Stimulated activated CD4-positive, alpha-beta T cell treated with anti-CD3 and anti-CD28 coated beads, Interleukin-12 subunit alpha, Interleukin-12 subunit beta, amount 100 ng/mL, for 4 hours (primary cell): ENCODE measurements at places on chromosomes 4 and X.

GRCh38 chrX:37697169-37697760, 11.7 kb downstream of the XK start:
- DNase-seq, result no peak

GRCh38 chr4:126821152-126821551, 811.6 kb upstream of the INTU start:
- DNase-seq, result no peak

DNA sequence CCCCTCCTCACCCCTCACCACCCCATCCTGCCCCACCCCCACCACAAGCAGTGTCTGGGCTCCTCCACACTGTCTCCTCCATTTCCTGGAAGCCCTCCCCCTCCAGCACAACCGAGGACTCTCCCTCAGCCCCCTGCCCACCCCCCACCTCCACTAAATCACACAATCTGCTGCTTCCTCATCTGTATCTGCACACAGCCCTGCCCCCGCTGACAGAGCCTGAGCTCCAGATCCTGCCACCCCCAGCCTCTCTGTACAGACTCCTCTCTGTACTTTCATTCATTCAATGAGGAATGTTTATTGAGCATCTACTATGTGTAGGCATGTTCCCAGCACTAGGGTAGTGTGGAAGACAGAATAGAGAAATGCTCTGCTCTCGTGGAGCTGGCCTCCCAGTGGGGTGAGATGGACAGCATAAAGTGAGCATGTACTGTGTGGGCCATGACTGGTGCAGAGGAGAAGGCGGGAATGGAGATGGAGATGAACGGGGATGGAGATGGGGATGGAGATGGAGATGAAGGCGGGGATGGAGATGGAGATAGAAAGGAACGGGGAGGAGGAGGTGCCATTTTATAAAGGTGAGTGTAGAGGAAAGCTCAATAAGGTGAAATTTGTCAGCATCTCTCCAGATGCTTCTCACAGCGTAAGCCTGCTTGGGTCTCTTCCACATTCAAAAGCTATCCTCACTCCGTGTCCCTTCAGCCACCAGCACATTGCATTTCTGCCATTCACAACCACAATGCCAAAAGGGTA, 2.5 kb upstream of the PPP2R2C start:
- no peak for DNase-seq

GRCh38 chr4:72205298-72205697, 173.5 kb downstream of the NPFFR2 start:
- no peak for DNase-seq

DNA sequence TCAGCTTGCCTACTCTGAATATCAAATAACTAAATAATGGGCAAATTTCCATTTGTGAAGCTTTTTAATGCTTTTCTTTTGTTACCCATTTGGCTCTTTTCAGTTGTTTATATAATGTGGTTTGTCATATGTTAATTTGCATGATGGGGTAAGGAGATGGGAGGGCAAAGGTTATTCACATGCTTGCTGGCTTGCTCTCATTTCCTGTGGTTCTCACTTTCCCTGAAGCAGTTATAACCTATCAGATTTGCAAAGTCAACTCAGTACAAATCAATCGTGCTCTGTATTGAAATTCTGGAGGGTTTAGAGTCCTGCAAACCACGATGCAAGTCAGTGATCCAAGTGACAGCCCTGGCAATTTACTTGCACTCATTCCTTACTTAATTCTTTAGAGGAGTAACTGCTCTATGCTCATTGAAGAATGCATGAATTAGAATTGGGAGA, 711.2 kb downstream of the ADGRL3 start:
- DNase-seq, result no peak

DNA sequence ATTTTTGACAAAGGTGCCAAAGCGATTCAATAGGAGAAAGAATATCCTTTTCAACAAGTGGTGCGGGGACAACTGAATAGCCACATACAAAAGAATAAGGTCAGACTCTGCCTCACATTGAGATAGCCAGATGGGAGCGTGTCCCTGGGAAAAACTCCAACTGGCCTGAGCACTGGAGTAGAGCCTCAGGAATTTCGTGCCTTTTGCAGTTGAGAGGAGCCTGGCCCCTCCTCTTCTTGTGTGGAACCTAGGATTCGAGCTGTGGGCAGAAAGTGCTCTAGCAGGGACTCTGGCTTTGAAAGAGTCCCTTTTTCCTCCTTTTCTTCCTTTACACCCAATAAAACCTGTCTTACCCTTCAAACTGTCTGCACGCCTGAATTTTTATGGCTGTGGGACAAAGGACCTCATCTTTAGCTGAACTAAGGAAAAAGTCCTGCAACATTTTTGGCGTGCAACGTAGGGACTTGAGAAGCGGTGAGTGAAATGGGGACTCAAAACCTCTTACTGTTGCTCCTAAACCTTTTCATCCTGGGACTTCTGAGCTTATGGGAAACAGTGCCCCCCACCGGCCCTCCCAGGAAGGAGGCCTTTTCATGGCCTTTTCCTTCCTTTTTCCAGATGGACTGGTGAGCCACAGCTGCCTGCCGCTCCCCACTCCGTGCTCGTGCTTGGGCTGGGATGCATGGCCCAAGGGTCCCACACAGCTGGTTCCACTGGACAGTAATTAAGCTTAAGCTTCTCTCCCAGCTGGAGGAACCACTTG, 68.6 kb downstream of the BMP15 start:
- DNase-seq, result no peak

GRCh38 chr4:82201805-82202641, 171.8 kb downstream of the HNRNPD start:
- peak; percentile 29 for DNase-seq

DNA sequence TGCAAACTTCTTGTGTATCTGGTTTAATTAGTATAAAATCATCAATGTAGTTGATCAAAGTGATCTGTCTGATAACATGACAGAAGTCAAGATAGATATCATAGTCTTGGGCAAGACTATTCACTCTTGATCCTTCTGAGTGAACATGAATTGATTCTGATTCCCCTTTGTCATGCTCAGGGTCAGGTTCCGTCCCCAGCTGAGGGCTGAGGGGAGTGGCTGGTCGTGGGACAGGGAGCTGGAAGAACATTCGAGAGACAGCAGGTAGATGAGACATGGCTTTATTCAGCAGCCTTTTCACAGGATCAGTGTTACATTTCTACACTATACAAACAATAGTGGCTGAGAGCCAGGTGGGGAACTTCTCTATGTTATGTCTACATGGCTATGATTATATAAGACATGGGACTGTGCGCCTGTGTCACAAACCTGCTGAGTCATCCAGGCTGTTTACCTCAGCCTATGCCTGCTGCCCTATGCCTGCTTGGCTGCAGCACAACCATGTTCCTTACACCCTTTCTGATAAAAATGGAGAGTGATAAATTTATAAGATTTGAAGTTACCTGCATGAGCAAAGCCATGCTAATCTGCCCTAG, 586.9 kb upstream of the NR3C2 start:
- no peak for DNase-seq

DNA sequence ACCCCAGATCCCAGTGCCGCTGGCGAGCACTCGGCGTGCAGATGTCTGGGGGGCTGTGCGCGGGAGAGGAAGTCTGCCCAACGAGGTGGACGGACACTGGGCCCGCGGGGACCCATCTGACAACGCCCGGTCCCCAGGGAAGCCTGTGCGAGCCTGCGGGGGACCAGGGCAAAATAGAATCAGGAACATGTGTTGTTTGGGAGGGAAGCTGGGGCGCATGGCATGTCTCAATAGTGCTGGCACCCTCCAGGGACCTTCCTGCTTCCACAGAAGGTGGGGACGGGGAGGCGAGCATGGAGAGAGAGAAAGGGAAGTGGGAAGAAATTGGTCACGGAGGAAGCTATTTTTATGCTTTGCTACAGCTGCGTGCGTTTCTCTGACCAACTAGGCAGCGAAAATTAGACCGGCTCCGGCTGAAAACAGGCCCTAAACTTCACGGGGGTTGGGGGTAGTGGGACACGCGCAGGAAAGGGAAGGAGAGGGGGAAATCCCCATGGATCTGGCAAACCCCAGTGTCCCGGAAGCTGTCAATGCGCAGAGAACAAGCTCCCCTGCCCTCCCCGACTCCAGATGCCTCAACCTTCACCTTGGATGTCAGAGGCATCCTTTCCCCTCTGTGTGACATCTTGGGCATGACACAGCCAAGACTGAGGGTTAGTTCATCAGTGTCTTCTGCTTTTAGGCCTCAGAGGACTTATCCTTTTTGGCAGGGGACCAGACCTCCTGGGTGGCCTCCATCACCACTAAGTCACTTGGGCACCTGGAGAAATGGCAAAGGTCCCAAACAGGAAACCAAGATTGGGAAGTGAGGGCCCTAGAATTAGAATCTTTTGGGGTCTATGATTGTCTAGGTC, 169.8 kb upstream of the BCOR start:
- DNase-seq, result no peak

GRCh38 chrX:71181558-71181909, 36.9 kb downstream of the NLGN3 start:
- DNase-seq, result peak; percentile 34

DNA sequence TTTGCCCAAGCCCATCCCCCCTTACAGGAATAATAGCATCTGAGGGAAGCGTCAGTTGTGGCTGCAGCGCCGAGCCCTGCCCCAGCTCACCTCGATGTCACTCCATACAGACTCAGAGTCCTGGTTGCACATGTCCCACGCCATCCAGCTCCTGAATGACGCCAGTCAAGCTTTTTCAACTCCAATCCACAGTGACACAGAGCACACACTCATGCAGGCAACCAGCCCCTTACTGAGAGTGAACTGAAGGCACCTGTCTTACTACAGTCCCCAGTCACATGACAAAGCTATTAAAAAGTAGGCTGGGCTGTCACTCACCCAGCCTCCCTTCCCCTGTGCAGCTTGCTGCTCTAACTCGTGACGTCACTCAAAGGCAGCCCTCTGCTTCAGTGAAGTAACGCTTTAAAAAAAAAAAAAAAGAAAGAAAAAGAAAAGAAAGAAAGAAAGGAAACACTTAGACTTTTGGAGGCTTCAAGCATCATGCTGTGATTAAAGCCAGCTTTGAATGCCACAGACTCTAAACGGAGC, at the start of gene PPARGC1A:
TSS of gene PPARGC1A (minus strand) at position 234 of the 528 bp plus-strand sequence. CDS start at position 144, 90 bp downstream.
- DNase-seq, result no peak

GRCh38 chr4:22091352-22091717, 142.8 kb upstream of the KCNIP4 start:
- DNase-seq, result no peak

- no peak for DNase-seq
Observed at GRCh38 chr4:85210353-85210752, 243.9 kb upstream of the WDFY3 start.

DNA sequence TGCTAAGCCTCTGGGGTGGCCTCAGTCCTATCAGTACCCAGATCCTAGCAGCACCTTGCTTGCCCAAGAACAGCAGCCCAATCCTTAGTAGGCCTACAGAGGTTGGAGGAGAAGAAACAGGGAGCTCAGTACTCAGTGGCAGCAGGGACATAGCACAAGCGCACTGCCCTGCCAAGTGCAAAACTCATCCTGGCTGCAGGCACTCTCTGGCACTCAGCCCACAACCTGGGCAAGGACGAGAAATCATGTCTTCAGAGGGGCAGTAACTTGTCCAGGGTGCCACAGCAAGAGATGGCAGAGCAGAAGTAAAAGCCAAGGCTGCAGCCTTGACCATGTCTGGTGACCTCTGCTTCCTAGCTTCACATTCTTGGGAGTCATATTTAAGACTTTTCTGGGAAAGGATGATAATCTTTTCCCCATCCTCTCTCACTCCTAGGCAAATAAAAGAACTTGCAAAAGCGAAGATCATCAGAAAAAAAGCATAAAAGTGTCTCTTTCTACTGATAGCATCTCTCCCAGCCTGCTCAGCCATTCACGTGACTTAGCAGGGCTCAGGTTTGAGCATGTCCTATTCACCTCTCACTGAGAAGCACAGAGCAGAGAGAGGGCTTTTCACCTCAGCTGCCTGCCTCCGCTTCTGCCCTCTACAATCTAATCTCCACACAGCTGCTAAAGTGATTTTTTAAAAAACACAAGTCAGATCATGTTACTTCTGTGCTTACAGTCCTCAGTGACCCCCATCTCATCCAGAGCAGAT, 37.2 kb upstream of the MAGEA4 start:
- no peak for DNase-seq

DNA sequence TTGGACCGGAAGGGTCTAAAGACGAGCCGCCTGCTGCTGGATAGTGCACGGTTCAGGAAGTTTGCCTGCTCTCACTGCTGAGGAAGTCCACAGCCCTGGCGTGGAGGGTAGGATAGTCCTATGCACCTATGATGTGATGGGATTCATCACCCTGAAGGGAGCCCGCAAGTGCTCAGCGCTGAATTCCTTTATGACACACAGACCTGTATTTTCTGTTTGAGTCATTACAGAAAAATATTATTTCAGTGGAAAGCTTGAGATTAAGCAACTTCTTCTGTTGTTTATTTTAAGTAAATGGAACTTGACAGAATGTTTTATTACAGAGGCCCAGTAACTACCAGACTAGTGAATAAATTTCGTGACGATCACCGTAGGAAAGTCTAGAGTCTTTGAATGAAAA, 123.2 kb downstream of the TRIML1 start:
- DNase-seq, result no peak

GRCh38 chrX:115177932-115178331, 11.3 kb upstream of the RBMXL3 start:
- no peak for DNase-seq

GRCh38 chrX:81890521-81890920, 688.6 kb downstream of the SH3BGRL start:
- DNase-seq, result no peak

GRCh38 chrX:16488959-16489358, 161.0 kb upstream of the S100G start:
- DNase-seq, result no peak

DNA sequence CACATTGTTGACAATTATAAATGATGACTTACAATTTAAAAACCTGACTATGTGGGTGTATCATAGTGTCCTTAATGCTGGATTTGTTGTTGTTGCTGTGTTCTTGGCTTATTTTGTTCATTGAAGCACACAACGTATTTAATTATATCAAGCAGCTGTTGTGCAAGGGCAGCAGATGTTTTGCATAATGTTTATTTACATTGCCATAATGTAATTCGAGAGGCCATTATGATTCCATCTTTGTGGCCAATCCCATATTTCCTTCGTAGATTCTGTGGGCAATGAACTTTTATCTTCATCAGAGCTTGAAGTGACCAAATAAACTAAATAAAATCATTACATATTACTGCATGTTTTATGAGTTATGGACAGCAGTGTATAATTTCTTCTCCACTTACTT, 422.6 kb upstream of the GALNTL6 start:
- no peak for DNase-seq

GRCh38 chr4:98260047-98260578, 1.1 kb upstream of the RAP1GDS1 start:
- DNase-seq, result no peak

GRCh38 chrX:41984628-41985027, 61.3 kb upstream of the CASK start:
- no peak for DNase-seq

- no peak for DNase-seq
Observed at GRCh38 chr4:2977211-2978088, 14.1 kb downstream of the GRK4 start.

- DNase-seq, result no peak
Observed at GRCh38 chr4:129806986-129807385, 711.0 kb downstream of the C4orf33 start.

GRCh38 chr4:101123231-101123630, 224.1 kb downstream of the PPP3CA start:
- no peak for DNase-seq

DNA sequence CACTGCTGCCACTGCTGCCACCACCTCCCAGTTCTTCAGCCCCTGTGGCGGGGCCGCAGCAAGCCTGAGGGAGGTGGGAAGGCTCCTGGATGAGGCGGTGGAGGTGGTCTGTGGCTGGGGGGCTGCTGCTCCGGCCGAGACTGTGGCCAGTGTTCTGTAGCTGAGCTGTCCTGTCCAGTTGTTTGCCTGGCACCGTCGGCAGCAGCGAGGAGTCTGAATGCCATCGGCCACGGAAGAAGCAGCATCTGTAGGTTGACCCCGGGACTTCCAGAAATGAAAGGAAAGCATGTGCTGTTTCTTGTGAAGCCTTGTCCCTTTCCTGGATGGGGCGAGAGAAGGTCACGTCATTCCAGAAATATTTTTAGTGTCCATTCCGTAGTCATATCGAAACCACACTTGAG, 3.3 kb downstream of the C4orf54 start:
- no peak for DNase-seq
